RKO (cell line): ENCODE measurements at places on chromosomes 1 and 21.

DNA sequence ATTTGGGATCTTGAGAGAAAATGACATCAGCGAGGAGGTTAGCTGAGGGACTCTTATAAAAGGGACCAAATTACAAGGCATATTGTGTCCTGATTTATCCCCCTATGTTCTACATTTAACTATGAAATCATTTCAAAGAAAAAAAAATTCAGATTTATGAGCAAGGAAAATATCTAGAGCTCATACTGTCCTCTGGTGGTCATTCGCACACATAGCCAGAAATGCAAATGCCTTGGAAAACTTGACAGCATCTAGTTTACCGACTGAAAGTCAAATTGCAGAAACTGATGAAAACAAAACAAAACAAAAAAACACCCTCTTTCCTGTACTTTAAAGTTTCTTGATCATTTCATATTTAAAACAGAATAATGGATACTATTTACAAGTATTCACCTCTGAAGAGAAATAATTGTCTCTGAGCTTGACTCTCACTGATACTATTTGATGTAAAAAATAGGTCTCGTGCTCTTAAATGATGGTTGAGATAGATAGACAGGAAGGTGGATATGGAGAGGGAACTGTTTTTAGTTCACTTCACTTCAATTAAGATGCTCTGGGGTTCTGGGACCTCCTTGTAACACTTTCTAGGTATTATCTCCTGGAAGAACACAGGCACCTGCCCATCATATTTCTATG, 253.8 kb downstream of the PCP4 start:
- peak; percentile 54 for DNase-seq

- no peak for DNase-seq
These were observed 161.5 kb downstream of the HFM1 start for GRCh38 chr1:91243171-91243570.

DNA sequence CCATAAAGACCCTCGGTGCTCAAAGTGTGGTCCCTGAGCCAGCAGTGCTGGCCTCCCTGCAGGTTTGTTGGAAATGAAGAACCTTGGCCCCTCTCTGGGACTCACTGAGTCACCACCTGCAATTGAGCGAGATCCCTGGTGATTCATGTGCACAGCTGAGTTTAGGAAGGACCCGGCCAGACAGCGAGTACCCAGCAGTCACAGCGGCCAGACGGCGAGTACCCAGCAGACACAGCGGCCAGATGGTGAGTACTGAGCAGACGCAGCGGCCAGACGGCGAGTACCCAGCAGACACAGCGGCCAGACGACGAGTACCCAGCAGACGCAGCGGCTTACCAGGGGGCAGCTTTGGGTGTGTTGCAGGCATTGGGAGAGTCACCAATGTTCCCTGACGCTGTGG, 123.8 kb downstream of the PRDM16 start:
- peak; percentile 30 for DNase-seq

- peak; percentile 74 for DNase-seq
These were observed 28.6 kb upstream of the IFNGR2 start for GRCh38 chr21:33374450-33375096.

DNA sequence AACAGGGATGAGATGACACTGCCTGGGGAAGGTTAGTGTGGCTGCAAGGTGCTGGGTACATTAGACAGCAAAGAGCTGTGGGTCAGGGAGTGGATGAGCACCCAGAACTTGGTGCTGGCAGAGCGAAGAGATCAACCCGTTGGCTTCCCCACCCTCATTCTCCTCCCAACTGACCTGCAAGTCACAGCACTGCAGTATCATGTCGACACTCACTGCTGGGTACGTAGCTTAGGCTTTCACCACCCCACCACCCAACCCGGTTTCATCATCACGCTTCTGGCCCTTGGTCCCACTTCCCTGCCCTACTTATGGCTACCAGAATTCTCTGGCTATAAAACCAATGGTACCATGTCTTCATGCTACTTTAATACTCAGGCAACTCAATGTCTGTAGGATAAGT, 73.6 kb upstream of the LYST start:
- DNase-seq, result no peak

DNA sequence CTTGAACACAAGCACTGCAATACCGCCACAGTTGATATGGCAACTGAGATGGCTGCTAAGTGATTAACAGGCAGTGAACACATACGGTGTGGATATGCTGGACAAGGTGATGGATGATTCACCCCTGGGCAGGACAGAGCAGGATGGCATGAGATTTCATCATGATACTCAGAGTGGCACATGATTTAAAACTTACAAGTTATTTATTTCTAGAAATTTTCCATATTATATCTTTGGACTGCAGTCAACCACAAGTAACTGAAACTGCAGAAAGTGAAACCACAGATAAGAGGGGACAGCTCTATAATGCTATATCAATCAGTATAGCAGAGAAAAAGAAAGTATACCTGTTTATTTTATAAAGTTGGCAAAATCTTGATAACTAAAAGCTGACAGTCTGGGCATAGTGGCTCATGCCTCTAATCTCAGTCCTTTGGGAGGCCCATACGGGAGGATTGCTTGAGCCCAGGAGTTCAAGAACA, 47.9 kb downstream of the PHACTR4 start:
- peak; percentile 87 for DNase-seq

DNA sequence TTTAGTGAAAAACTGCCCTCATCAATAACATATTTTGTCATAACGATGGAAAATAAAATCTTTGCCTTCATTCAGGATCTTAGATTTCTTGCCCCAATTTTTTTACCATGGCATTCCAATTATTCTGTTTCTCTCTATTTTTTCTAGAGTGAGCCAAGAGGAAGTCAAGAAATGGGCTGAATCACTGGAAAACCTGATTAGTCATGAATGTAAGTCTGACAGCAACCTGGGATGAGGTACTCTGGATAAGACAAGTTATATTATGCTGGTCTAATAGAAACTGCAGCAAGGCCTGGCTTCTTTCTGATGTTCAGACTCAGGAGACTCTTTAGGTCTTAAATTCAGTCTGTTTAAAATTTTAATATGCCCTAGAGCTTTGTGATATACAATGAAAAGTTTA, 3.5 kb downstream of the RGS4 start:
- peak; percentile 83 for DNase-seq

GRCh38 chr21:43921979-43922945, 57.2 kb downstream of the AGPAT3 start:
- no peak for DNase-seq

- no peak for DNase-seq
These were observed 128.0 kb downstream of the ACTL8 start for GRCh38 chr1:17883136-17883535.

DNA sequence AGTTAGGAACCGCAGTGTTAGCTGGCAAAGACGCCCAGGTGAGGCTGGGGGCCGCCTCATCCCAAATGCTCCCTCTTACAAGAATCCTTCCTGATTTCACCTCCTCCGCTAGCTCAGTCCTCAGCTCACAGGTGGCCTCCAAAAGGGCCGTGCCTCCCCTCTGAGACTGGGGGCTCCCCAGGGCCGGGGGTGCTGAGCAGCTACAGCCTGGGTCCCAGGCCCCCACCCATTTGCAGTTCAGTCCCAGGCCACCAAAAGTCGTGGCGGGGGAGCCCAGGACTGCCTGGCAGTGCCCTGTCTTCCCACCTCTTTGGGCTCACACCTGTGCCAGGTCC, 29.6 kb downstream of the RNU1-1 start:
- no peak for DNase-seq

DNA sequence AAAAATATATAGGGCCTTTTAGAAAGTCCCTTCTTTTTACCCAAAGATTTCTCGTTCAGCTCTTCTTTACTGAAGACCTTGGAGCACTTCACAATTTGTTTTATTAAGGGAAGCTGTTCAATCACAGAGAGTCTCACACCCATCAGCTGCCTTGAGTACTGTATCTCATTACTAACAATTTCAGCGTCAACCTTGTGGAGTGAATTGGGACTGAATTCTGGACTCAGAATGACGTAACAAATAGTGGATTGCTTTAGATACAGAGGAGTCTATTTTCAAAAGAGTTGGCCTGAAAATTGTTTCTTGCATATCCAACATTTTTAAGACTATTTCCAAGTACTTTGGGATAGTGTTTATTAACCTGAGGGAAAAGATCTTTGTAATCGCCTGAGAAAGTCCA, 7.9 kb downstream of the MAP10 start:
- DNase-seq, result no peak

- no peak for DNase-seq
These were observed 60.3 kb downstream of the SLX9 start for GRCh38 chr21:44999972-45000636.

DNA sequence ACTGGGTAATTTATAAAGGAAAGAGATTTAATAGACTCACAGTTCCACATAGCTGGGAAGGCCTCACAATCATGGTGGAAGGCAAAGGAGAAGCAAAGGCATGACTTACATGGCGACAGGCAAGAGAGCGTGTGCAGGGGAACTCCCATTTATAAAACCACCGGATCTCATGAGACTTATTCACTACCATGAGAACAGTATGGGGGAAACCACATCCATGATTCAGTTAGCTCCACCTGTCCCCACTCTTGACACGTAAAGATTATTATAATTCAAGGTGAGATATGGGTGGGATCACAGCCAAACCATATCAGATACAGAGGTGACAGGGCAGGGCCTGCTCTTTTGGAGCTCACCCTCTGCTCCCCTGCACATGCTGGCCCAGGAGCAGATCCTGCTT, 31.4 kb upstream of the TMEM61 start:
- no peak for DNase-seq

DNA sequence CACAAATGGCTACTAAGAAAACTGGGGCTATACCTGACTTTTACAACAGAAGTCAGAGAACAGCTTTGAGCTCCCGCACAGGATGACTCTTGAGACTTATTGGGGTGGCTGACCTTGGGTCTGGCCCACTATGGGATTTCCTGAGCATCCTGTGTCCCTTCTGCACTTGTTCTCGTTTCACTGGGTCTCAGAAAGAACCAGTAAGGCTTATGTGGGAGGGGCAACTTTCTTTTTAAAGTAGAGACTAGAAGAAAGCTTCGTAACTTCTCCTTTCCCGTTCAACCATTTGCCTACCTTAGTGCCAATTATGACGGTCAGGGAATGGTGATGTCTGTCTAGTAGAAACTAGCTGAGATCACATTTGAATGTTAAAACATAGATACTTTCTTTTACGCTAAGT, 59.5 kb upstream of the C1orf105 start:
- no peak for DNase-seq

- DNase-seq, result no peak
These were observed 25.4 kb upstream of the SMYD3 start for GRCh38 chr1:246532519-246532918.

GRCh38 chr1:85490270-85490985, 25.5 kb upstream of the DDAH1 start:
- DNase-seq, result no peak

DNA sequence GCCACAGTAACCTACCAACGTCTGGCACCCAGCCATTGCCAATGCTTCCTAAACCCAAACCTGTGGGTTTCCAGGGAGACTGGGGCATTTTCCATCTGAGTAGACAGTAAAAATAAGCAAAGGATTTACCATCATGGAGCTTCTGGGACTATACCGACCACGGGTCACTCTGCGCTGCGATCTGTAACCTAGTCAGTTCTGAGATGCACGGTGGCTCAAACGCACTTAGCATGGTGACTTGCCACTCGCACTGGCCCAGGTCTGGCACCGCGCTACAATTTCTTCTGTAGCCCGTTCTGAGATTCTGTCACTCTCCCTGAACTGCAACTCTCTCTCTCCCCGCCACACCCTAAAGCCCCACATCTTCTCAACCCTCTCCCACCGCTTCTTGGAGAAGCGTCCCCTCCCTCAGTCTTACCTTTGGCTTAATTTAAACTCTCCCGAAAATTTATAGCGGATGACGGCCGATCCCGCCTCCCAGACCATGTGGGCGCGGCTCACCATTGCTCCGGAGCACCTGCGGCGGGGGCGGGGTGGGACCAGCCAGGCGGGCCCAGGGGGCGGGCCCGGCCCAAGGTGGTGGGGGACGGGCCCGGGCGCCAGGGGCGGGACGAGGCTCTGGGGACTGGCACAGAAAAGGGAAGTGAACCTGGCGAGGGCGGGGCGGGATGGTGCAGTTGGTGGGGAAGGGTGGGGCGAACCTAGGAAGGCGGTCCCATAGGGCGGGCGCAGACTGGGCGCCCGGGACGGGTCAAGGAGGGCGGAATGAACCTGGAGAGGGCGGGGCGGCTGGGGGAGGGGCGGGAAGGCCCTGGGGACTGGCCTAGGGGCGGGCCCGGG, 493 bp upstream of the MAP3K21 start:
- peak; percentile 76 for DNase-seq

- peak; percentile 12 for DNase-seq
These were observed 103.4 kb upstream of the TIAM1 start for GRCh38 chr21:31447505-31447904.
